ENCODE measurements at places on chromosomes 3 and 15. TPM values are rescaled to one million over a fixed set of nuclear protein-coding genes. Genes with fewer than 3 reads are reported as not detected.

NUP210 gene
- total RNA-seq = 22.9 TPM

AMOTL2 gene
- 83.5 TPM for total RNA-seq

ASB14 gene
- not detected for total RNA-seq

CD86 gene
- total RNA-seq = 6.3 TPM

ANKRD63 gene
- not detected for total RNA-seq

GRAMD1C gene
- total RNA-seq = 21.0 TPM

SUSD5 gene
- 13.8 TPM for total RNA-seq

CPNE9 gene
- total RNA-seq = 0.16 TPM

SLC51B gene
- 2.9 TPM for total RNA-seq

BAHD1 gene
- total RNA-seq = 28.4 TPM

KIF7 gene
- 4.2 TPM for total RNA-seq

VILL gene
- 7.6 TPM for total RNA-seq

KBTBD13 gene
- total RNA-seq = 0.06 TPM

DNA sequence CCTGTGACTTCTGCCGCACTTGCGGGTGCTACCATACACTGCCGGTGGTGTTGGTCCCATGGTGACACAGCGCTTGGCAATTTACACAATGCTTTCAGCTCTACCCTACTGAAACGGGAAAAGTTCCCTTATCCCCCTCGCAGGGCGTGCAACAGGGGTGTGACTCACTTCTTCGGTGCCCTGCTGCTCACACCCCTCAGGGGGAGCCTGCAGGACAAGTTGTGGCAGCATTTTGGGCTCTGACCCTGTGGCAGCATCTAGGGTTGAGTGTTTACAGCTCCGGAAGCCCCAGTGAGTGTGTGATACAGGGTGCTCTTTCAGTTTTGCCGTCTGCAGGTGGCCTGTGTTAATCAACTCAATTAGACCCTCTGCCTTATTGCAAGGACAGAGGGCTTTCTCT lies 324.7 kb upstream of the RGMA start:
- H3K36me3 ChIP-seq = no peaks in the 10 kb centered on the region
- H3K27ac ChIP-seq = no peak overlapping the region
- no peak overlapping the region for H3K4me3 ChIP-seq
- no peak for DNase-seq
- H3K4me1 ChIP-seq = no peaks in the 10 kb centered on the region

DNA sequence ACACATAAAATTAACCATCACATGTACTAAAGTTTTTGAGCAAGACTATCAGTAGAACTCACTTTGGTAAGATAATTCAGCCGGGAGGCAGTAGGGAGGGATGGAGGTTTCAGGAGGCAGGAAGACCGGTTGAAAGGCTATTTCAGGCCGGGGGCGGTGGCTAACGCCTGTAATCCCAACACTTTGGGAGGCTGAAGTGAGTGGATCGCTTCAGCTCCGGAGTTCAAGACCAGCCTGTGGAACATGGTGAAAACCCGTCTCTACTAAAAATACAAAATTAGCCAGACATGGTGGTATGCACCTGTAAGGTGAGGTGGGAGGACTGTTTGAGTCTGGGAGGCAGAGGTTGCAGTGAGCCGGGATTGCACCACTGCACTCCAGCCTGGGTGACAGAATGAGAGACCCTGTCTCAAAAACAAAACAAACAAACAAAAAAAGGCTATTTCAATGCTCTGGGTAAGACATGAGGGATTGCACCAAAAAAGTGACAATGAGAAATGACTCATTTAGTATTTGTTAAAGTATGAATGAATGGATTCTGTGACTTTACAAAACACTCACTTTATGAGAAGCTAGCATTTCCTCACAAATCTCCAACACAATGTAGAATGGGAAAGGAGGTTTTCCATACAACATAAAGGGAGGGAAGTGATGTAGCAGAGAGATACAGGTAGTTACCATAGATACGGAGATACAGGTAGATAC lies 43.9 kb downstream of the SH3BP5 start:
- no peaks in the 10 kb centered on the region for H3K36me3 ChIP-seq
- peaks cover 25% of the 10 kb centered on the region for H3K4me1 ChIP-seq
- no peak for DNase-seq
- peak overlapping the region; percentile 48 for H3K27ac ChIP-seq
- no peak overlapping the region for H3K4me3 ChIP-seq
- H3K27me3 ChIP-seq = no peaks in the 10 kb centered on the region

- H3K27me3 ChIP-seq = no peaks in the 10 kb centered on the region
- no peak for DNase-seq
- no peak overlapping the region for H3K27ac ChIP-seq
- H3K4me1 ChIP-seq = no peaks in the 10 kb centered on the region
- no peaks in the 10 kb centered on the region for H3K36me3 ChIP-seq
- H3K4me3 ChIP-seq = no peak overlapping the region
Observed at GRCh38 chr15:49339656-49340055, 83.4 kb upstream of the FGF7 start.

DNA sequence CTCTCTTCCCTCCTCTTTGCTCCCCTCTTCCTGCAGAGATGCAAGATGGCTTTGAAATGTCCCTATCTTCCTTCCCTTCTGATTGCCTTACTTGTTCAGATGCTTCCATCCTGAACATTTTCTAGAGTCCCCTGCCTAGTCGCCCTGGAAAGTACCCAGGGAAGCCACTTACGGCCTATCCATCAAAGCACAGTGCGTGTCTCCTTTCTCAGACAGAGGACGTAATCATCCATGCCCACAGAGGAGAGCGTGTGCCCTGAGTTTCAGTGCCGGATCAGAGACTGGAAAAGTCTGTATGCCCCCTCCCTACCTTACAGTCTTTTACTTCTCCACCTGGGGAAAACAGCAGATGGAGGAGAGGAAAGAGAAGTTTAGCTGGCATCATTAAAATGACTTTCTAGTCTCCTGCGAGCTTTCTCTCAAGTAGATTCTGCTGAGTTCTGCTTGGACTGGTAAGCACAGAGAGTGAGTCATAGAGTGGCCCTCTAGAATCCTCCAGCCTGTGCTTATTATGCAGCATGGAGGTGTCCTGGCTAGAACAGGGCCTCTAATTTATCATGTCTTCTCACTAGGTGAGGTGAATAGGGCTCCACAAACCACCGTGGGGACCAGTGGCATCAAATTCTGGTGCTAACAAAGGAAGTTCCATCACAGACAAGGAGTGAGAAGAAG lies 114.6 kb downstream of the SLCO3A1 start:
- H3K4me1 ChIP-seq = no peaks in the 10 kb centered on the region
- H3K36me3 ChIP-seq = no peaks in the 10 kb centered on the region
- H3K27ac ChIP-seq = no peak overlapping the region
- no peaks in the 10 kb centered on the region for H3K27me3 ChIP-seq
- H3K4me3 ChIP-seq = no peak overlapping the region

GRCh38 chr15:76840830-76841460 lies 64.2 kb downstream of the SCAPER start:
- H3K36me3 ChIP-seq = no peaks in the 10 kb centered on the region
- DNase-seq = no peak
- no peak overlapping the region for H3K4me3 ChIP-seq
- no peaks in the 10 kb centered on the region for H3K4me1 ChIP-seq
- H3K27ac ChIP-seq = no peak overlapping the region

GRCh38 chr15:75733761-75734651 lies 21.4 kb upstream of the CSPG4 start:
- H3K27me3 ChIP-seq = no peaks in the 10 kb centered on the region
- peak; percentile 64 for DNase-seq
- H3K4me3 ChIP-seq = no peak overlapping the region
- no peak overlapping the region for H3K27ac ChIP-seq
- no peaks in the 10 kb centered on the region for H3K36me3 ChIP-seq

DNA sequence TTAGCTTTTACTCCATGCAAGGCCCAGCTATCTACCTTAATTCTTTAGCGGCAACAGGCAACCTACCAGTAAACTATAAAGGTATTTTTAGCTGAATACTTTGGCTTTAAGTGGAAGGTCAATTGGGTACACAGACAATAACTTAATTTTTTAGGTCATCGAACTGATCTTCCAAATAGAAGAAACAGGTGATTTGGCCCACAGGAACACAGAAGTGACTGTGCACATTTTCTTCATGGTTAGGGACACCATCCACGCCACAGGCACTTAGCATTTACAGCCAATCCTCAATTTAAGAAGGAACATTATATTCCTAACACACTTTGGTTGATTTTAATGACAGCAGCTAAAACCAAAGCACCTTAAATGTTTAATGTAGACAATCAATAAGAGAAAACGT lies 1.9 kb downstream of the ARPP19 start:
- peak overlapping the region; percentile 32 for H3K27ac ChIP-seq
- no peaks in the 10 kb centered on the region for H3K27me3 ChIP-seq
- no peaks in the 10 kb centered on the region for H3K36me3 ChIP-seq
- H3K4me1 ChIP-seq = peaks cover 5% of the 10 kb centered on the region
- DNase-seq = no peak

GRCh38 chr3:65548848-65549625 lies 489.7 kb downstream of the MAGI1 start:
- no peaks in the 10 kb centered on the region for H3K36me3 ChIP-seq
- no peak overlapping the region for H3K27ac ChIP-seq
- DNase-seq = peak; percentile 75
- peaks cover 9% of the 10 kb centered on the region for H3K4me1 ChIP-seq
- no peaks in the 10 kb centered on the region for H3K27me3 ChIP-seq

GRCh38 chr3:88117683-88118082 lies 32.1 kb upstream of the C3orf38 start:
- peaks cover 4% of the 10 kb centered on the region for H3K36me3 ChIP-seq
- no peak for DNase-seq
- H3K4me3 ChIP-seq = no peak overlapping the region
- no peak overlapping the region for H3K27ac ChIP-seq

DNA sequence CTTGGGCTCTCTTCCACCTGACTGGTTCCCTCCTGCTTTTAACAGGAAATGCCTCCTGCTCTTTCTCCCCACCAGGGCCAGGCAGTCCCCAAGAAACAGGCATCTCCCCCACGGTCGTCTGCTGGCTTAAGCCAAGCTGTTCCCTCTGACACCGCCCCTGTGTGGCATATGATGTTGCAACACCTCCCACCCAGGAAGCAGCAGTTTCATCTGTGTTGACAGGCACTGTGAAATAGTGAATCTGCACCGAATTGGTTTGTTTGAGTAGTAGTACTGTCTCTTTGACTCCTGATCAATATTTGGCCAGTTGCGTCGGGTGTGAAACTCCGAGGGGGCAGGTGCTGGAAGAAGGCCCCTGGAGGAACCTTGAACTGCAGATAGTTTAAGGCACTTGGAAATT lies 188.8 kb downstream of the FEZF2 start:
- H3K36me3 ChIP-seq = no peaks in the 10 kb centered on the region
- no peak overlapping the region for H3K4me3 ChIP-seq
- H3K27ac ChIP-seq = no peak overlapping the region
- H3K27me3 ChIP-seq = no peaks in the 10 kb centered on the region
- DNase-seq = peak; percentile 71

DNA sequence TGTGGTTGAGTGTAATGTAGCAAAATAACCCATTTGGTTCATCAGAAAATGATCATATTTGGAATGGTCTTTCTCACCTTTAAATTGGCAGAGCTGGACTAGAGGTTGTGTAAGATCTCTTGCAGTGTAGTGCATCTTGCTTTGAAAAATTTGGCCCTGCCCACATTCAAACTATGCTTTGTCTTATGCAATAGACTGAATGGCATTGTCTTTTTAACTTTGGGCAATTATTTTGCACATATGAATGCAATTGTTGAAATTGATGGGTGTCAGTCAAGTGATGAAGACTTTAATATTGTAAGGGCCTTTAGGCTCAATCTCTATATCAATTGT lies 381.4 kb downstream of the GRM7 start:
- no peak overlapping the region for H3K27ac ChIP-seq
- no peak overlapping the region for H3K4me3 ChIP-seq
- no peak for DNase-seq
- no peaks in the 10 kb centered on the region for H3K4me1 ChIP-seq
- H3K27me3 ChIP-seq = no peaks in the 10 kb centered on the region

DNA sequence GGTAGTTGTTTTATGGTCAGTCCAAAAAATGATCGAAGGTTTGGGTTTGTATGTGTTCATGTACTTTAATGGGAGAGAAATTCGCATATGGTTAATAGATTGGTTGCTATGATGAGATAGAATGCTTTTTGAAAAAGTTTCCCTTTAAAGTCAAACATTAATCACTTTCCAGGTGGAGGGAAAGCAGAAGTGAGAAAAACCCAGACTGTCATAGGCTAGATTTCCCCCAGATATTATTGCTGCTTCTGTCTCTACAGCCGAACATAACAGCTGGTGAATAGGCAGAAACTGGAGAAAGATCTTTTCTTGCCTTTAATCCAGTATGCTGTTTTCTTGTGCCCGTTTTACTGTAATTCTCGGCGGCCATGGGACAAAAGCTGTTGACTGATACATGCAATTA lies 287.6 kb downstream of the SOX2 start:
- H3K27me3 ChIP-seq = no peaks in the 10 kb centered on the region
- no peak for DNase-seq
- no peaks in the 10 kb centered on the region for H3K4me1 ChIP-seq
- H3K27ac ChIP-seq = no peak overlapping the region
- H3K36me3 ChIP-seq = no peaks in the 10 kb centered on the region

DNA sequence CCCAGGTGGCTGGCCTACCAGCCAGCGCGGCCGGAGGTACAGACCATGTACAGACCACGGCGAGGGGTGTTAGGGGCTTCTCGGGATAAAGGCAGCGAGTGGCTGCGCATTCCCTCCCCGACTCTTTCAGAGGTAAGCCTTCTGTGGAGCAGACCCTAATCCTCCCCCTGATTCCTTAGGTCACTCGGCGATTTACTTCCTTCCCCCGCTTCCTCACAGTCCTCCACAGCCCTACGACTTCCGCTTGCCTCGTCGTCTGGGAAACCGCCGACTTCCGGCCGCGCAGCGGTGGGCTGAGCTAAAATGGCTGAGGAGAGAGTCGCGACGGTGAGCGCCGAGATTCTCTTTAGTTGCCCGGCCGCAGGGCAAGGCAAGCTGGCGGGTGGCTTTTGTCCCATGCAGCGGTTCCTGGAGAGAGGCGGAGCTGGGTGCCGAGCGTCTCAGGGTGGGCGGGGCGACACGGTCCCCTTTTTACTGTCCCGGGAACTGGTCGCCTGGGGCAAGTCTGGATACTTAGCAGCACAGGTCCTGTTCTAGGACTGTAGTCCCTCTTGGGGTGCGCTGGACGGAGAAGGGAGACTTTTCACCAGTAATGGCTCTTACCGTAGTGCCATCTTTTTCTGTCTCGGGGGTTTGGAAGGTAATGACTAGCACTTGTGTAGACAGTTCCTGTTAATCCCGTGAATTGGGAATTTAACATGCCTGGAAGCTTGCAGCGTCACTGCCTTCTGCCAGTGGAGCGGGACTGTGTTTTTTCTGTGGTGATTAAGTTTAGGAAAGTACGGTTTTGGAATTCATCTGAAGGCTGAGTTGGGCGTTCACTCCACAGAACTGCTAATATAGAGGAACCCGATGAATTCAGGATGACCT lies at the start of the genes BBS4 and HIGD2B:
Gene BBS4 (plus strand): TSS at position 283 of the 870 bp plus-strand sequence. CDS start 21 bp downstream, at position 304.
Gene HIGD2B (minus strand): TSS at position 258 of the 870 bp plus-strand sequence. CDS start 9,808 bp downstream, outside the sequence.
- peak within 1 kb of the TSS; percentile 90 for H3K4me3 ChIP-seq
- no peaks in the 10 kb centered on the region for H3K36me3 ChIP-seq
- peak; percentile 97 for DNase-seq
- H3K27me3 ChIP-seq = no peaks in the 10 kb centered on the region
- H3K27ac ChIP-seq = peak within 1 kb of the TSS; percentile 91
- H3K4me1 ChIP-seq = peaks cover 6% of the 10 kb centered on the region

GRCh38 chr3:187198490-187198889 lies 1.2 kb downstream of the RTP1 start:
- no peak overlapping the region for H3K4me3 ChIP-seq
- no peak for DNase-seq
- no peaks in the 10 kb centered on the region for H3K27me3 ChIP-seq

GRCh38 chr15:76930831-76931396 lies 635 bp upstream of the RCN2 start:
- H3K27ac ChIP-seq = peak overlapping the region; percentile 30
- H3K36me3 ChIP-seq = peaks cover 4% of the 10 kb centered on the region
- H3K4me1 ChIP-seq = peaks cover 6% of the 10 kb centered on the region
- H3K4me3 ChIP-seq = peak overlapping the region; percentile 75

GRCh38 chr3:100080573-100080972 lies 33.7 kb downstream of the FILIP1L start:
- no peak overlapping the region for H3K27ac ChIP-seq
- H3K27me3 ChIP-seq = no peaks in the 10 kb centered on the region
- H3K4me1 ChIP-seq = peaks cover 5% of the 10 kb centered on the region
- no peak for DNase-seq

All from kidney (tissue), 22 donors.